ENCODE measurements at places on chromosomes 2 and 18.

DNA sequence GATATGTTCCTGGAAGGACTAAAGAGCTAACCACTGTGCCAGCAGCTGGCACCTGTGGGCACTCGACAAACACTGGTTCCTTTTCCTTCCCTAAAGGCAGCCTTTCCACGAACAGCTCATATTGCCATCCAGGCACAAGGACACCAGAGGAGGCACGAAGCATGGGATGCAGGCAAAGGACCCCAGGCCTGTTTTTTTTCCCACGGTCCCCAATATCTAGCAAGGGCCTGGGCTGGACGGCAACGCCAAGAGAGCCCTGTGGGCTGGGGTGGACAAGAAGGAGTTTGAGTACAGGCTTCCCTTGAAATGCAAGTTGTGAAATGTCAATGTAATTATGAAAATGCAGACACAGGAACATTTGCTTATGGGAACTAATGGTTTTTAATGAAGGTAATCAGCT lies 135.9 kb downstream of the CYP26B1 start:
- H3K36me3 ChIP-seq: no peaks in the 10 kb centered on the region
- H3K27ac ChIP-seq: no peak overlapping the region
- no peak overlapping the region for H3K4me3 ChIP-seq
- no peak for DNase-seq
- peaks cover 4% of the 10 kb centered on the region for H3K27me3 ChIP-seq

DNA sequence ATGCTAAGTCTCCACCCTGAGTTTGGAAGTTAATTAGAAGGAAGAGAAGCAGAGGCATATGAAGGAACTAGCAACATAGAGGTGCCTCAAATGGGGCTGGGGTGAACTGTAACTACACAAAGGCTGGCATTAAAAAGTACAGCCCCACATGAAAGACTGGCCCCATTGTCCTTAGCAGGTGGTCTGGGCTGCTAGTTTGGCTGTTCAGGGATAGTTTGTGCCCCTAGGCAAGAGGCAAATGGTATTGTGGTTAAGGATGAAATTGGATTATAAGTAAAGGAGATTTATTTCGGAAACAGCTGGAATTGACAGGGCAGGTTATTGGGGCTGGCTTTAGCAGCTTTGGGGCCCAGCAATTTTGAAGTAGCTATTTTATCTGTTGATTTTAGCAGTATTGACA lies 365.7 kb upstream of the TNP1 start:
- no peak overlapping the region for H3K4me3 ChIP-seq
- H3K4me1 ChIP-seq: peaks cover 19% of the 10 kb centered on the region
- no peak overlapping the region for H3K27ac ChIP-seq
- H3K27me3 ChIP-seq: peaks cover 9% of the 10 kb centered on the region
- DNase-seq: no peak
- H3K36me3 ChIP-seq: no peaks in the 10 kb centered on the region

GRCh38 chr18:48254077-48254602 lies 155.0 kb downstream of the ZBTB7C start:
- no peak for DNase-seq
- H3K27me3 ChIP-seq: peaks cover 10% of the 10 kb centered on the region
- H3K27ac ChIP-seq: no peak overlapping the region
- H3K4me3 ChIP-seq: no peak overlapping the region

- DNase-seq: no peak
- H3K4me3 ChIP-seq: peak overlapping the region; percentile 2
- H3K27ac ChIP-seq: no peak overlapping the region
- peaks cover 18% of the 10 kb centered on the region for H3K4me1 ChIP-seq
- H3K27me3 ChIP-seq: peaks cover 10% of the 10 kb centered on the region
Measured at GRCh38 chr18:36533446-36534153, 236.1 kb downstream of the FHOD3 start.

DNA sequence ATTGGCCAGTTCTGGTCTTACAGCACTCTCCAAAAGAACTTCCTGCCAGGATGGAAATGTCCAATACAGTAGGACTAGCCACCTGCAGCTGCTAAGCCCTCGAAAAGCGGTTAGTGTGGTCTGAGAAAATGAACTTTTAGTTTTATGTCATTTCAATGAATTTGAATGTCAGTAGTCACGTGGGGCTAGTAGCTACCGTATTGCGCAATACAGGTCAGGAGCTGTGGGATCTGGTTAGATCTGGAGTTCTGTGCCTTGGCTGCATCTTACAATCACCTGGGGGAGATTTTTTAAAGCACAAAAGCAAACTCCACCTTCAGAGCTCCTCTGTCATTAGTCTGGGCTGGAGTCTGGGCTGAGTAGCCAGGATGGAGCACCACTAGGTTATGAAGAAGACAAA lies 35.9 kb downstream of the C1QL2 start:
- H3K27ac ChIP-seq: no peak overlapping the region
- H3K4me1 ChIP-seq: no peaks in the 10 kb centered on the region
- no peaks in the 10 kb centered on the region for H3K27me3 ChIP-seq
- no peak overlapping the region for H3K4me3 ChIP-seq
- no peaks in the 10 kb centered on the region for H3K36me3 ChIP-seq

GRCh38 chr2:138877421-138877820 lies 97.2 kb upstream of the NXPH2 start:
- H3K27ac ChIP-seq: no peak overlapping the region
- H3K27me3 ChIP-seq: no peaks in the 10 kb centered on the region
- H3K4me1 ChIP-seq: no peaks in the 10 kb centered on the region
- H3K4me3 ChIP-seq: no peak overlapping the region

GRCh38 chr18:49560624-49561288 lies 1.1 kb upstream of the LIPG start:
- H3K4me3 ChIP-seq: peak overlapping the region; percentile 82
- peaks cover 9% of the 10 kb centered on the region for H3K27me3 ChIP-seq
- peaks cover 29% of the 10 kb centered on the region for H3K4me1 ChIP-seq
- H3K36me3 ChIP-seq: no peaks in the 10 kb centered on the region

Measured in immature natural killer cell (primary cell).